Activated T-cell treated with anti-CD3 and anti-CD28 coated beads, Interleukin-2, amount 50 U/mL, for 72 hours (primary cell): ENCODE measurements at places on chromosomes 6 and 20. TPM values are rescaled to one million over a fixed set of nuclear protein-coding genes. Genes with fewer than 3 reads are reported as not detected.

Gene FNDC1
- total RNA-seq, result not detected

Gene TRIM38
- total RNA-seq, result 39.9 TPM

Gene EPHA7
- not detected for total RNA-seq

GRCh38 chr20:60573003-60573680 lies 614.9 kb downstream of the CDH26 start:
- no peak for DNase-seq

GRCh38 chr6:24990944-24991809 lies 55.4 kb upstream of the RIPOR2 start:
- no peak for DNase-seq

DNA sequence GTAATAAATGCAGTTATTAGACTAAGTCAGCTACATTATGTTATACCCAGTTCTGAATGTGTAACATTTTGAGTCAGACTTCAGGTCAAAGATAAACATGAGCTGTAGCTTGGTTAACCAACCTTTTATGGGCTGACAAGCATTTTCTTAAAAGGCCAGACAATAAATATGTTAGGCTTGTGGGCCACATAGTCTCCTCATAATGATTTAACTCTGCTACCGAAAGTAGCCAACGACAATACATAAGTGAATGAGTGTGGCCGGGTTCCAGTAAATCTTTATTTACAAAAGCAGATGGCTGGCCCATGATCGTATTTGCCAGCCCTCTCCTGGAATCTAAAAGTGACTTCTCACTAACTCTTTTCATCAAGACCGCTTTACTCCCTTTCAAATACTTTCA lies 49.9 kb downstream of the ATG5 start:
- no peak for DNase-seq

DNA sequence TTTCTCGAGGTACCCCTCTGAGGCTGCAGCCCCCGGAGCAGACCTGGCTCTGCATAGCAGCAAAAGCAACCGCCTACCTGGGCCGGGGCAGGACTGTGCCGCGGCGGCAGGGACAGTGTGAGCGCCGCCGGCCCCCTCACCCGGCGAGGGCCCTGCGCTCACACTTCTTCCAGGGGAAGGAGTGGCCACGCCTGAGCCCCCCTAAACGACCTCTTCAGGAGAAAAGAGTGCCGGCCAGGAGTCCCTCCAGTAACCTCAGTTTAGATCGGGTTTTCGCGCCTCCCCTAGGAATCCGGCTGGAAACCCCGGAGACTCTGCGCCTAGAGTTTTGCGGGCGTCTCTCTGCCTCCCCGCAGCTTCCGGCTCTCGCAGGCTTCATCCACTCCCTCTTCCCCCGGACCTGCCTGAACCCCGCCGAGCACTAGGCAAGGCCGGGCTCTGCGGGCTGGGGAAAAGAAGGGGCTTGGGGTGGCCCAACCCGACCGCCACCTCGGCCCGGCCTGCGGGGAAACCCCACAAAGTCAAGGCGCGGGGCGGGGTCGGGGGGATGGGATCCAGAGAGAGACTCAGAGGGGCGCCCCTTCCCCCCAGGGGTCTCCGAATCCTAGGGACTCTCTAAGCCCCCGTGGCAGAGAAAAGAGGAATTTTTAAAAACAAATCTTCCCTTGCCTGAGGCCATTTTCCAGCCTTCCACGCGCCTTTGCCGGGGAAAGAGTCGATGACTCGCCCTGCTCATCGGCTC lies 558 bp downstream of the LINC00237 start:
- no peak for DNase-seq

DNA sequence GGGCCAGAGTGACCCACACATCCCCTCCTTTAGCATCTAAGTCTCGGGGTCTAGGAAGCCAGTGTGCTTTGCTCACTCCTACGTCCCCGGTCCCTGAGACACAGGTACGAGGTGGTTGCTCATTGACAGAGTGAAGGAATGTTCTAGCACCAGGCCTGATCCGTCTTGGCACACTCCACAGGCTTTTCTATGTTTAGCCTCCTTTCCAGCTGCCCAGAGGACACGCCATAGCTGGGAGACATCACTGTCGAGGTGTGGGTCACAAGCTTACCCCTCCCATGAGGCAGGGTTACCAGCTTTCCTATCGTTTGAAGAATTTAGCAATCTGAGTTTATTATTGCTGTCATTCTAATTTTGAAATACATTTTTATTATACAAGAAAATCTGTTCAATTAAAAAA lies 30.4 kb upstream of the IER3 start:
- no peak for DNase-seq

DNA sequence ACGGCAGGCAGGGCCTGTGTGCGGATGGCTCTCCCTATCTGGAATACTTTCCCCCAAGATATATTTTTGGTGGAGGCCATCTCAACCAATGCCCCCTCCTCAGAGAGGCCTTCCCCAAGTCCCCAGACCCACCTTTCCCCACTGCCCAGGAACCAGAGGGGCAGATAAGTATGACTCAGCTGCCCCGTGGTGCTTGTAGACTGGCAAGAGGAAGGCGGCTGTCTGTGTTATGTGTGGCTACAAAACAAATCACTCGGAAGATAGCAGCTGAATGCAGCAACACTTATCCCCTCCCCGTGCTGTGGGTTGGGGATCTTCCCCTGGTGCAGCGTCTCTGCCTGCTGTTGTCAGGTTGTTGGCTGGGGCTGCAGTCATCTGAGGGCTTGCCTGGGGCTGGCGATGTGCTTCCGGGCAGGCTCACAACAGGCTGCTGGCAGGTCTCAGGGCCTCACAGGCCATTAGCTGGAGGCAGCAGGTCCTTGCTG lies 7.1 kb downstream of the NPEPL1 start:
- no peak for DNase-seq

GRCh38 chr6:96491926-96492325 lies 29.7 kb upstream of the UFL1 start:
- no peak for DNase-seq

- no peak for DNase-seq
Measured at GRCh38 chr20:48550814-48551213, 277.0 kb downstream of the PREX1 start.

GRCh38 chr6:87701344-87701675 lies 723 bp downstream of the AKIRIN2 start:
- no peak for DNase-seq

GRCh38 chr6:45637611-45638257 lies 260.0 kb upstream of the SUPT3H start:
- DNase-seq, result no peak

DNA sequence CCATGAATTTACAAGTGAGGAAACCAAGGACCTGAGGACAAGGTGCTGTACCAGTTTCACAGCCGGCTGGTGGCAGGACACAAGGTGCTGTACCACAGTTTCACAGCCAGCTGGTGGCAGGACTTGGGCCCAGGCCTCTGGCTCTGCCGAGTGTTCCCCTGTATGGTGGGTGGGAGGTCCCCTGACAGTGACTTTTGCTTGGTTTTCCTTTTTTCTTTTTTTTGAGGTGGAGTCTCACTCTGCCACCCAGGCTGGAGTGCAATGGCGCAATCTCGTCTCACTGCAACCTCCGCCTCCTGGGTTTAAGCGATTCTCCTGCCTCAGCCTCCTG lies 212.4 kb downstream of the LY86 start:
- DNase-seq, result no peak

- DNase-seq, result no peak
Measured at GRCh38 chr20:33518071-33518470, 28.2 kb downstream of the CBFA2T2 start.

GRCh38 chr6:144559865-144560593 lies 274.9 kb downstream of the UTRN start:
- peak; percentile 14 for DNase-seq
